ENCODE measurements at places on chromosomes 3 and 15.
A peak's percentile ranks its signal among the peaks of the same experiment; 100 is the strongest.

DNA sequence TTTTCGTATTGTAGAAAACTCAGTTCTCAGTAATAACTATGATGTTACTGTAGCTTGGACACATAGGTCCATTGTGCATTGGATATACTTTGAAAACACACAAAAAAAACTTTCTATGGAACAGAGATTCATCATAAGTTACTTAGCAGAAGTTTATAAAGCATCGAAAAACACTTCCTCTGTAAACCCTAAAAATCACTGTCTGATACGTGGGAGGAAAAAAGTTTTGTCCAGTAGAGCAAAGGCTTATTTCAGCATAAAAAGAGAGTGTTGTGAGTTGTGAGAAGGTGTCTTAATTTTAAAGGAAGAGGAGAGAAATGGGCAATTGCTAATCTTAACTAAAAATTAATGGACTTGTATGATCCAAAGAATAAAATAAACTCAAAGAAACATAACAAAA lies 64.8 kb downstream of the OSTN start:
- no peak for DNase-seq

DNA sequence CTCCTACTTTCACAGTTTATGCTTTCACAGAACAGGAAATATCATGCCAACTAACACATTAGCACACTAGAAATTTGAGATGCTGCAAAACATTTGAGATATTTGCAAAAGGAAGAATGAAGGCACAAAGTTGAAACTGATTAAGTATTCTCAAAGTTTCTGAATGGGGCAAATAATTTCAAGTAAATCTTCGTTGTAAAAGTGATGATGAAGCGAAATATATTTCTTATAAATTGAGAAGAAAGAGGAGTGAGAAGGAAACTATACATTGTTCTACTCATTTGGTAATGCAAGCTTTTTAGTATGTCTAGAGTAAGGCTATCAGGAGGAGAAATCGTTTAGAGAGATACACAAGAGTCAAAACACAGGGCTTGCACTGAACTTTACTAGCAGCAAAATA lies 24.3 kb upstream of the LSAMP start:
- DNase-seq = no peak

DNA sequence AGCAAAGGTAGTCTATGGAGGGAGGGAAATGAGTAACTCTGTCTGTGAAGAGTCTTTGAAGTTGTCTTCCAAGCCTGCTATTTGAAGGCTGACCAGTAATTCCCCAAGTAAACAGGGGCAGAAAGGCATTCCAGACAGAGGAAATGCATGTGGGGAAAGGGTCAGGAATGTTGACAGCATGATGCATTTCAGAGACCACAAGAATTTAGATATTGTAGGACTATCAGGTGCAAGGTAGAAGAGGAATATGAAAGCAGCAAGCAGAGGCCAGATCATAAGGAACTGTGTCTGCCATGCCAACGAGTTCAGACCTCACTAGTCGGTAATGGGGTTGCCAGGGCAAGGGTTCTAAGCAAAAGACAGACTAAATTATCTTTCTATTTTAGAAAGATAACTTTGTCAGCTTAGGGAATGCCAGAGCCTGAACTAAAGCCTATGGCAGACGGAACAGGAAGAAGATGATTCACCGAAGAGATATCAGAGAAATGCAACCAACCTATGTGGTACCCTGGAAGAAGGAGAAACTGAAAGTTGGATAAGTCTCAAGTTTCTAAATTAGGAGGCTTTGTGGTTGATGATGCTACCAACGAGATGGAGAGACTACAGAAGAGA lies 327.0 kb upstream of the RORA start:
- peak; percentile 5 for DNase-seq

GRCh38 chr3:184755315-184755731 lies 43.5 kb upstream of the MAGEF1 start:
- no peak for DNase-seq

DNA sequence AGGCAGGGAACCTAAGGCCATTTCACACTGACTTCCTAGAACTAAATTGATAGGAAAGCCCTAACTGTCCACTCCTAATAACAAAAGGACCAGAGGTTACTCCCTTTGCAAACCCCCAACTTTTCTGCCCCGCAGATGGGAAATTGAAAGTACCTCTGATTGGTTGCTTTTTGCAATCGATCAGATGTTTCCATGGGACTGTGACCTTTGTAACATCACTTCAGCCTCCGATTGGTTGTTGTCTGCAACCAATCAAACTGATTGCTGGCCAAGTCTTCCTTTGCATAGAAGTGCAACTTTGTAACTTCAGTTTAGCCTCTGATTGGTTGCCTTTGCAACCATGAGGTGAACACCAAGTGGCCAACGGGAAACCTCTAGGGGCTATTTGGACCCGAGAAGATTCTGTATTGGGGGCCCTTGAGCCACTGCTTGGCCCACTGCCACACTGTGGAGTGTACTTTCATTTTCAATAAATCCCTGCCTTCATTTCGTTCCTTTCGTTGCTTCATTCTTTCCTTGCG lies 11.3 kb upstream of the KNL1 start:
- peak; percentile 33 for DNase-seq

DNA sequence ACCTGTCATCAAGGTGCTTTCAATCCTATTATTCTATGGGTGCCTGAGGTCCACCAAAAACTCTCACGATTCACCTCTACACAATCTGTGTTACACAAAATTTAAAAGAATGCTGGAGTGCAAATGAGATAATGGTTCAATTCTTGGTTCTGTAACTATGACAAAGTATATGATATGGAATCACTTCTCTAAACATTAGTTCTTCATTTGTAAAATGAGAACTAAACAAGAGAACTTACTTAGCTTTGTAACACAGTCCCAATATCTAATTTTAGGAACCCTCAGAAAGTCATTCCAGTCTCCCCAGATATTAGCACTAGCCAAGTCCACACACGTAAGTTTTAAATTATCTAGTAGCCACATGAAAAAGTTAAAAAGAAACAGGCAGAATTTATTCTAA lies 111.5 kb downstream of the TBL1XR1 start:
- no peak for DNase-seq

DNA sequence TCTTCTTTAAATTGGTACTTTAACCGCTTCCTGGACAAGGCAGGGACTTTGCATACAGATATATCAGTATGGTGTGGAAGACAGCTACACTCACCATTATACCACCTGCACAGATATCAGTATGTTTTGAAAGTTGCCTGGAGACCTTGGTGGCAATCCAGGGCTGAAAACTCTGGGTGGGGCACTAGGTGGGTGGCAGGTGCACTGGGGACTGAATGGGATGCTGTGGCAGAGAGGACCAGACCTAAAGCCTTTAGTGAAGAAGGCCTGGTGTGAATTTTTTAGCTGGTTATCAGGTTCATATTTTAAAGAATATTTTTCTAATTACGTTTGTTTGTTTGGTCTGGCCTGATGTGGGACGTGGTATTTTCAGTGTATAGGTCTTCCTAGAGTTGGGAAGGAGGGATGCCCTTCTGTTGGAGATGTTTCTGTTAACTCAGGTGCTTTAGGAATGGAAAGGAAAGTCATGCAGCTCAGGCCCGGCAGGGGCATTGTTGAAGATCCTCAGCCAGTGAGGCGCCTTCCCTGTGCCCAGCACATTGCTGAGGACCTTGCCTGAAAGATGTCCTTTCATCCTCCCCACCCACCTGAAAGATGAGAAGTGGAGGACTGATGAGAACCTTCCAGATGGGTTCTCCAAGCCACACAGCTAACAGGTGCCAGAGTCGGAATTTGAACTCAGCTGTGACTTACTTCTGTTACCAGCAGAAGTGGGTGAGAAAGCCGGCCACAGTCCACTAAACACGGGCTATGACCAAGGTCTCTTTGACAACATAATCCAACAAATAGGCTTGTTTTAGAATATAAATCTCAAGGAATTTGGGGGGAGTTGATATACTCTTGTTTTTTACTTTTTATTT lies 77.3 kb downstream of the APBA2 start:
- no peak for DNase-seq

- no peak for DNase-seq
Observed at GRCh38 chr3:65659396-65659795, 379.3 kb downstream of the MAGI1 start.

GRCh38 chr15:75727031-75727531 lies 14.4 kb upstream of the CSPG4 start:
- no peak for DNase-seq

DNA sequence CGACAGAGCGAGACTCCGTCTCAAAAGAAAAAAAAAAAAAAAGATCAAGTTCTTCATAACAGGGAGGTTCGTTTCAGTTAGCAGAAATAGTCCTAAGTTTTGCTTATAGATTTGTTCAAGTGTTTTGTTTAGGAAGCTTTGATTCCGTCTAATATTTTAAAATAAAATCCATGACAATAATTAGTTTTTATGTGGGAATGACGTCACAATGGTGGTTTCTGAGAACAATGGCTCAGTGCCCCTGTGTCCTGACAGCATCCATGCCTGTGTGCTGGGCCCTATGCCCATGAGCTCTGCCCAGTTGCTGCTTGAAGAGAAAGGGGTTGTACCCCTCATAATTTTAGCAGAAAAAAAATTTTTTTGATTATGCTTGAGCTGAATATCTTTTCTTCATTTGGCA lies 134.0 kb downstream of the SST start:
- no peak for DNase-seq

DNA sequence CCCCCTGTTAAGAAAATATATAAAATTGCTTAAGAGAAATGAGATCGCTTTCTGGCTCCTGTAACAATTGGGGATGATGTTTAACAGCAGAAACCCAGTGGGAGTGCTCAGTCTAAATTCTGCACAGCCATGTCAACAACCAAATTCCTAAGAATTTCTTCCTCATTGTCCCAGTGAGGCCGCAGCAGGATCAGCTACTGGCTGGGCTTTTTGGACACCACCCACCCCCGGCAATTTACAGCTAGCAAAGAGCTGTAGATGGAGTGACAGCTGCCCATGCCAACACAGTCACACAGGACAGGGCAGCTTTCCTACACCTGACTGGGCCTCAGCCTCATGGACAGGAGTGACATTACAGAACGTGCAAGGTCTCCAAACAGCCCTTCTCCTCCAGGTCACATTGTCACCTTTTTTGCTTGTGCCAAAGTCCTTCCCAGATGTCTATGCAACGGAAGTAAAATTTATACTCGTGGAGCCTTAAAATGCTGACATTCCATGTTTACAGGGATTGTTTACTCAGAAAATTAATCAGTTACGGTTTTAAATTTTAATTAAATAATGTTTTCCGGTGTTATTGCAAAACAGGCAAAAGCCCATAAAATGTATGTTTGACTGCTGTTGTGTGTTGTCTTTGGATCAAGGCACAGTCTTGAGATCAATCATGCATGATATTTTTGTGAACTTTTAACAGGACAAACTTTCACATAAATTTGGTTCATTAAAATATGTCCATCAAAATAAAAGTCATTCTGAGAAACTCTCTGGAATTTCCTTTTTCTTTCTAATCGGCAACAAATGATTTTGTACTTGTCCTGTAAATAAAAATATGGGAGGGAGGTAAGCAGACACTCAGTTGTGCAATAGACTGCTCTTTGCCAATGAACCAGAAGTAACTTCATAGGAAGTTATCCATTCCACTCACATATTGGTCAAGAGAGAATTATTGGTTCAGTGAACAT lies 943.2 kb downstream of the MCTP2 start:
- no peak for DNase-seq

DNA sequence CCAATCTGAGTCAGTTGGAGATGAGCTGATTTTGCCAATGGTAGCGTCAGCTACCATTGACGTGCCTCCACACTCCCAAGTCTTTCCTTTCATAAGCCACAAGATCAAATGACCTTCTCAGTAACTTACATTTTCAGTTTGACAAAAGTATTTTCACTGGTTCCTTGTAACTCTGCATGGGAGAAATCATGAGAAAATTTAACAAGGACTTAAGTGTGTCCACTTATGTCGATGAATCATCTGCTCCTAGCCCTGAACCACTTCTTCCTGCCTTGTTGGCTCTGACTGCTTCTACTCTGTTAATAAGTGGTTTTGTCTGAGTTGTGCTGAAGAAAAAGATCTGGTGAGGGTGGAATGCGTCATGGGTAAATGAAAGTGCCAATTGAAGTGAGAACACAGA lies 101.2 kb downstream of the NFKBIZ start:
- DNase-seq = peak; percentile 56

DNA sequence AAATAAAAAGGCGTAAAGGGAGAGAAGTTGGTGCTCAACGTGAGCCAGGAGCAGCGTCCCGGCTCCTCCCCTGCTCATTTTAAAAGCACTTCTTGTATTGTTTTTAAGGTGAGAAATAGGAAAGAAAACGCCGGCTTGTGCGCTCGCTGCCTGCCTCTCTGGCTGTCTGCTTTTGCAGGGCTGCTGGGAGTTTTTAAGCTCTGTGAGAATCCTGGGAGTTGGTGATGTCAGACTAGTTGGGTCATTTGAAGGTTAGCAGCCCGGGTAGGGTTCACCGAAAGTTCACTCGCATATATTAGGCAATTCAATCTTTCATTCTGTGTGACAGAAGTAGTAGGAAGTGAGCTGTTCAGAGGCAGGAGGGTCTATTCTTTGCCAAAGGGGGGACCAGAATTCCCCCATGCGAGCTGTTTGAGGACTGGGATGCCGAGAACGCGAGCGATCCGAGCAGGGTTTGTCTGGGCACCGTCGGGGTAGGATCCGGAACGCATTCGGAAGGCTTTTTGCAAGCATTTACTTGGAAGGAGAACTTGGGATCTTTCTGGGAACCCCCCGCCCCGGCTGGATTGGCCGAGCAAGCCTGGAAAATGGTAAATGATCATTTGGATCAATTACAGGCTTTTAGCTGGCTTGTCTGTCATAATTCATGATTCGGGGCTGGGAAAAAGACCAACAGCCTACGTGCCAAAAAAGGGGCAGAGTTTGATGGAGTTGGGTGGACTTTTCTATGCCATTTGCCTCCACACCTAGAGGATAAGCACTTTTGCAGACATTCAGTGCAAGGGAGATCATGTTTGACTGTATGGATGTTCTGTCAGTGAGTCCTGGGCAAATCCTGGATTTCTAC lies at the start of gene RARB:
TSS of gene RARB (plus strand) at position 322 of the 847 bp plus-strand sequence. CDS start at position 791, 469 bp downstream.
- no peak for DNase-seq

DNA sequence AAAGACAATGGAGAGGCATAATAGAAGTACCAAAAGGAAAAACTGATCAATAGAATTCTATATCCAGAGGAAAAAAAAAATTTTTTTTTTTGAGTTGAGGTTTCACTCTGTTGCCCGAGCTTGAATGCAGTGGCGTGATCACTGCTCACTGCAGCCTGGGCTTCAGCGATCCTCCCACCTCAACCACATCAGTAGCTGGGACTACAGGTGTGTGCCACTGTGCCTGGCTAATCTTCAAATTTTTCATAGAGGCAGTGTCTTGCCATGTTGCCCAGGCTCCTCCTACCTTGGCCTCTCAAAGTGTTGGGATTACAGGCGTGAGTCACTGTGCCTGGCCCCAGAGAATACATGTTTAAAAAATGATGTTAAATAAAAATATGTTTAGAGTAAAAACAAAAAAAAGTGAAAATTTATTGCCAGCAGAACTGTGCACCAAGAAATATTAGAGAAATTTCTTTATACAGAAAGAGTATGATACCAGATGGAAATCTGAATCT lies 154.3 kb upstream of the ZBTB20 start:
- no peak for DNase-seq

DNA sequence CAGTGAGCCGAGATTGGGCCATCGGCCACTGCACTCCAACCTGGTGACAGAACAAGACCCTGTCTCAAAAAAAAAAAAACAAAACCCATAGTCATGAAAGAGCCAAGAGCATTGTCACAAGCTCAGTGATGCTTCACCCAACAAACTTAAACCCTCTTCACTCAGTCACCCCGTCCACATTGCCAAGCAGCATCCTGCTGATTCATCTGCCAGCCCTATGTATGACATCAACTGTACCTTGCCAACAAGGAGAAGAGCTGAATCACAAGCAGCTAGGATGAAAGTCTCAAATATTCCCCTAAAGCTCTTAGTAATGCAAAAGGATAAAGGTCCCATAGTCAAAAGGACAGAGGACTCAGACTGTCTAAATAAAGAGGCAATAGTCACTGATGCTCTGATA lies 90.0 kb downstream of the ANO10 start:
- DNase-seq = peak; percentile 49
